ENCODE measurements at places on chromosomes 2 and 18.
A peak's percentile ranks its signal among the peaks of the same experiment; 100 is the strongest.

DNA sequence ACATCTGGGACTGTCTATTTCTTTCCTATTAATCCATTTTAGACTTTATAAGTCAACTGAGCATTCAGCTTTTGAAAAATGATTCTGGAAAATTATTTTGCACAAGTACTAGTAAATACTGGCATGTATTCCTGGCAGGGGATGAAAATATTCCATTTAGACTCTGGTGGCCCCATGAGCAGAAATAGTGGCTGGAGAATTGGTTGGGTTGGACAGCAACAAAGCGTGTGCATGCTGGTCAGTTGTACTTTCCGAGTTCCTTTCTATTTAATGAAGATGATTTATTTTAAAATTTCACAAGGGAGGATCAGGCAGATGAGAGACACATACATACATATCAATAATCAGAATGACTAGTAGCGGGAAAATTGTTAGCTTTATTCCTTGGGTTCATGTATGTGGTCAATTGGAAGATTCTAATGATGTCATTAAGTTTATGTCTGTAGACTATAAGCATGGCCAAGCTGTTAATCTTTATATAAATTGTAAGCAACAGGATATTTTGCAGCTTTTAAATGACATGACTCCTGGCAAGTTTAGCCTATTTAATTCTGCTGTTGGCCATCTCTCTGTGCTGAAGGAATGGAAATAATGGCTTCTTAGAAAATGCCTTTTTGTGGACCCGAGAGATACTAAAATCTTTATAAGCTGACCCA, 541.6 kb downstream of the SLC4A3 start:
- peak; percentile 51 for ATAC-seq

- no peak for ATAC-seq
These were observed 13.5 kb upstream of the GPR39 start for GRCh38 chr2:132403146-132403545.

- ATAC-seq, result no peak
These were observed 206.2 kb upstream of the EPAS1 start for GRCh38 chr2:46091004-46091403.

- ATAC-seq, result no peak
These were observed 64.2 kb downstream of the PSMG2 start for GRCh38 chr18:12766986-12767433.

GRCh38 chr2:17476830-17477229, 41.4 kb downstream of the RAD51AP2 start:
- ATAC-seq, result no peak

DNA sequence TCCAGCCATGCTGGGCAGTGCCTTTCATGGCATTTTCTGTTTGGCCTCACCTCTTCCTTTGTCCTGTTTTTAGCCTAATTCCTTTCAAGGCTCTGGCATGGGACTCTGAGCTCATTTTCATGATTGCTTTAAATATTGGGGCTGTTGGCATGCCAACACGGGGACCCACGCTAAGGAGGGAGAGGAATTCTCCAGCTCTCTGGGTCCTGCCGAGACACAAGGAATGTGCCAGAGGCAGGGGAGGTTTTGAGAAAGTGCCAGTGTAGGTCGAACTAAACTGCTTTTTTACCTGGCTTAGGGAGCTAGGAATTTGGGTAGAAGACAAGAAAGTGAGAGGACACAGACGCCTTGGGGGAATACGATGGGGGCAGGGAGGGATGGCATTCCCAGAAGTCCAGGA, 42.3 kb downstream of the RPL37A start:
- no peak for ATAC-seq

- ATAC-seq, result no peak
These were observed 48.7 kb downstream of the CAVIN2 start for GRCh38 chr2:191797942-191798876.

- peak; percentile 80 for ATAC-seq
These were observed at the start of gene FBXO11 for GRCh38 chr2:47906157-47907038. FBXO11 (minus strand) TSS chr2:47906498; CDS start chr2:47905720, 778 bp downstream.

GRCh38 chr2:161199912-161200701, 39.9 kb downstream of the TANK start:
- ATAC-seq, result no peak

DNA sequence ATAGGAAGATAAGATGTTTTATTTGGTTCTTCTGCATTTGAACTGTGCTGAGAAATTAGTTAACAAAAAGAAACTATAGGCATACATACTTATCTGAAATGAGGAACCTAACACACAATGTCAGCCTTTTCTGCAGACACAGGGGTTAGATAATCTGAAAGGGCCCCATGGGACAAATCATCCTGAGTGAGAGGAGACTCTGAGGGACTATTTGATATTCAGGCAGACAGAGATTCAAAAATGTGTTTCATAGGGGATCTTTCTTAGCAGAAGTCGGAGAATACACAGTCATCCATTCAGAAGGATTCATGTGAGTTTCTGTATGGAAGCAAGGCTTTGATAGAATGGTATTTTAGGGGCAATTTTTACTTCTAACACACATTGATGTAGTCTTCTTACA, 79.1 kb downstream of the NCKAP5 start:
- ATAC-seq, result no peak

DNA sequence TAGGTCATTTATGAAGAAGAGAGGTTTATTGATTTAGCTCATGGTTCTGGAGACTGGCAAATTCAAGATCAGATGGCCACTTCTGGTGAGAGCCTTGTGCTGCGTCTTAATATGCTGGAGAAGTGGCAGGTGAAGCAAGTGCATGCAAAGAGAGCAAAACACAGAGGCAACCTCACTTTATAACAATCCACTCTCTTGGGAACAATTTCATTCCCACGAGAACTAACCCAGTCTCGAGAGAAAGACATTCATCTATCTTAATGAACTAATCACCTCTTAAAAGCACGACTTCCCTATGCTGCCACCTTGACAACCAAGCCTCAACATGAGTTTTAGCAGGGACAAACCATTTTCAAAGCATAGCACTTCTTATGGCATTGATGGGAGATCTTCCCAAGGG, 186.5 kb upstream of the RASGRP3 start:
- ATAC-seq, result no peak

DNA sequence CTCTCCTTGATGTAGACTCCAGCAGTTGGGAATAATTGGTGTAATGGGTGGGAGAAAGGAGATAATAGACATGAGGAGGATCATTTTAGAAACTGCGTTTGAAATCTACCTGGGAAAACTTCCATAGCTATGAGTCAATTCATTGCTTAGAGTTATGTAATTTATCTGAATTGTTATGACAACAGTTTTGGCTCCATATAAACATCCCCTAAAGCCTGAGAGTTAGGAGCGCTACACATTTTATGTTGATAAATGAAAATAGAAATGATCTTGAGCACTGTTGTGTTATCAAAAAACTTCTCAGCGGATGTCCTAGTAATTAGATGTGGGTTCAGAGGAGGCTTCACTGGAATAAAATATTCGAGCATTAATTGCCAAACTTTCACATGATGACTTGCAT, 573.4 kb downstream of the TSN start:
- ATAC-seq, result no peak

- ATAC-seq, result peak; percentile 68
These were observed 559 bp downstream of the HOXD1 start for GRCh38 chr2:176188774-176189680.

- no peak for ATAC-seq
These were observed 131.6 kb upstream of the MSH6 start for GRCh38 chr2:47651296-47651695.

GRCh38 chr2:101777337-101777736, 79.8 kb downstream of the MAP4K4 start:
- ATAC-seq, result no peak

DNA sequence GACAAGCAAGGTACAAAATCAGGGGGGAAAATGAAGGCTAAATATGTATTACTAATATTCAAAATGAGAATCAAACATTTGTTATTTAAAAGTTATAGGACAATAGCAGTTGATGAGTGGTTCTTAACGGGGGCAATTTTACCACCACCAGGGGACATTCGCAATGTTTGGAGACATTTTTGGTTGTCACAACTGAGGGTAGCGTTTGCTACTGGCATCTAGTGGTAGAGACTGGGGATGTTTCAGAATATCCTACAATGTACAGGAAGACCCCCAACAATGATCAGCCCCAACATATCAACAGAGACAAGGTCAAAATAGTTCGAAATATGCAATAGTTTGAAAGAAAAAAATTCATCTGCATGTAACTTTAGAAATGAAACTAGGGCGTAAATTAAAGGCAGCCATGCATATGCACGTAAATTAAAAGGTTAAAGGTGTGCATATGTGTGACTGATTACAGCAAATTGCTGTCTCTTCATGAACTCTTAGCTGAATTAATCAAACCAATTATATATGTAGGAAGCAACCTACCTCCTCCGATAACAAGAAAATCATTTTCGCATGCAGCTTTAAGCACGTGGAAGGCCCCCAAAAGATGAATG, 61.2 kb upstream of the CUL3 start:
- no peak for ATAC-seq

- ATAC-seq, result no peak
These were observed 48.1 kb downstream of the ID2 start for GRCh38 chr2:8729939-8730338.

DNA sequence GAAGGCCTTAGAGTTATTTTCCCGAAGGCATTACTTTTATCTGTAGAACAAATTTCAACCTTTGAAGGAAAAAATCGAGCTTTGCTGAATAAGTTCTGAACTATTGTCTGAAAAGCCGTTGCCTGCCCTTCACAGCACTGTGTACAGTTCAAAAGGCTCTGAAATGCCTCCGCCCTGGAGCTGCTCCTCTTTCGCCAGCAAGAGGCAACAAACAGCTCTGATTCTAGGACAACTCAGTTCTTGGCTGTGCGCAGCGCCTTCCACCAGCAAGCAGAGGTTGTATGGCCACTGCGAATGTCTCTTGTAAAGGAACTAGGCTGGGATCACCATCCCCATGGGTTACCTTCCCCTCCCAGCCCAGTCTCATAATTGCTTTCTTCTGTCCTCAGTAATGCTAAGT, 308.5 kb downstream of the GBX2 start:
- peak; percentile 93 for ATAC-seq

DNA sequence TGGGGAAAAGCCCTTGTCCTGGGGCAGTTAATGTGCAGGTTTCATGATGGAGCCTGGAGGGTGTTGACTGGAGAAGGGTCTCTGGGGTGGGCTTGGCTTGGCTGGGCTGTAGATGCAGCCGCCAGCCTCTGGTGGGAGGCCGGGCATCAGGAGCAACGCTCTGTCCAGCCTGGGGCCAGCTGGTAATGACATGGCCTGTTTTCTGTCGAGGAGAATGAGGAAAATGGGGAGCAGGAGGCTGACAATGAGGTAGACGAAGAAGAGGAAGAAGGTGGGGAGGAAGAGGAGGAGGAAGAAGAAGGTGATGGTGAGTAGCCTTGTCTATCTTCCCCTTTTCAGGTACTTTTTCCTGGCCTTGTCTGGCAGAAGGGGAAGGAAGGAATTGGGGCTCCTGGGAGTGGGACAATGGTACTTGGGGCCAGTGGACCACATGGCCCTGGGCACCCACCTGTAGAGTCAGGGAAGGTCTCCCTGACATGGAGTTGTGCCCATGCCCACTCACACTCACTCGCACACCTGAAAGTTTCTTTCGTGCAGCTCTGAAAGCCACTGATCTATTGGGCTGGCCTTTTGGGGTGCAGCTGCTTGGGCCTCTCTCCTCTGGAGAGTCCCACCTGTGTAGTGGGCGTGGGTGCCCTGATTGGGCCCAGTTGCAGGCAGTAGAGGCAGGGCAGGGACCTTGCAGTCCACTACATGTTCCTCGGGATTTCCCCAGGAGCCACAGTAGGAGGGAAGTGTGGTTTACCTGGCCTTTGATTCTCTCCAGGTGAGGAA, 3.5 kb downstream of the PTMA start:
- ATAC-seq, result no peak

- no peak for ATAC-seq
These were observed 114.3 kb downstream of the C1D start for GRCh38 chr2:67948506-67948905.

GRCh38 chr18:62683935-62684334, 31.4 kb upstream of the PHLPP1 start:
- no peak for ATAC-seq

- ATAC-seq, result no peak
These were observed 37.2 kb upstream of the RTN4 start for GRCh38 chr2:55087501-55087900.

- ATAC-seq, result peak; percentile 31
These were observed 60.8 kb downstream of the SLC40A1 start for GRCh38 chr2:189519631-189520387.

DNA sequence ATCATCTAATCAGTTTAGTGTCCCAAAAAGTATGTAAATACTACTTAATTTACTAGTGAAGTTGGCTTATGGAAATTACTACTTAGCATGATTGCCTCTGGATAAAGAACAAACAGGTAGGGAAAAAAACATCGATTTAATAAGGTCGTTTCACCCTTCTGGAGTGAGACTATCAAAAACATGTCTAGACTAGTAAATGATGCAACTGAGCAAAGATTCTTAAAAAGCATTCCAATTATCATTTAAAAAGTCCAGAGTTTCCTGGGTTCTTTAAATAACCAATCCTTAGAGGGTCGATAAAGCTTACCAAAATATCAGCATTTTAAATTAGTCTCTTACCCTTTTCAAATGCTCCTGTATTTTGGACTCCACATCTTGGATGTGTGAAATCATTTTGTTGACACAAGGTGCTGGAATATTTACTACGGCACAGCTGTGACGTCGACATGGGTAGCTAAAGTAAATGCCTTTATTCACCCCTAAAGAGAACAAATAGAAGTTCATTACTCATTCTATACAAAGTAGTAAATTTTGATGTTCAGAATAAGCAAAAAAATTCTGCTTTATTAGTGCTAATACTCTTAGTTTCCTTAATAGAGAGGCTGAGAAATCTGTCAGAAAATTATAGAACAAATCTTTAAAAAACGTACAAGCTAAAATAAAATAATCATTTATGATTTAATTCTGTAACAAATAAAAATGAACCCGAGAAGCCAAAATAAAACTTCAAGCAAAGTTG, 70.6 kb downstream of the CCDC178 start:
- ATAC-seq, result no peak

DNA sequence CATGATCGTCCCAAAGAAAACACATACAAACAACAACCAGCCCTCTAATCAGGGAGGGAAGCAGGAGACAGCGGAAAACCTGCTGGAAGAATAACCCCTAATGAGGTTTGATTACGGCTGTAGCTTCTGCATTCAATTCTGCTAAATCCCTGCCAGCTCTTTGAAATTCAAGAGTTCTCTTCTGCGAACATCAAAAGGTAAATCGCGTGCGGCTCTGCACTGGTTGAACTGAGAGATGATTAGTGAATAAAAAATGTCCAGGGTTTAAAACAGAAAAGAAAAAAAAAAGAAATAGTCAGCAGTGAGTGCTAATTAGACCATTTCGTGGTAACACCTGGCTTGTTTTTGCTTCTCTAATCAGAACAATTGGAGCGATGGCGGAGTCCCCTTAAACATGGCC, 153.0 kb upstream of the CAPN13 start:
- ATAC-seq, result no peak

GRCh38 chr2:233761040-233761769, 1.1 kb downstream of the UGT1A1 start:
- no peak for ATAC-seq

- no peak for ATAC-seq
These were observed 45.2 kb downstream of the DYNAP start for GRCh38 chr18:54636217-54636616.
